AG08396 (cell line): ENCODE measurements at places on chromosomes 7 and 10.

GRCh38 chr10:4834898-4835405 is 8.9 kb downstream of the AKR1E2 start:
- DNase-seq = no peak

- DNase-seq = peak; percentile 27
These were observed 110.8 kb upstream of the LRGUK start for GRCh38 chr7:134016223-134016941.

DNA sequence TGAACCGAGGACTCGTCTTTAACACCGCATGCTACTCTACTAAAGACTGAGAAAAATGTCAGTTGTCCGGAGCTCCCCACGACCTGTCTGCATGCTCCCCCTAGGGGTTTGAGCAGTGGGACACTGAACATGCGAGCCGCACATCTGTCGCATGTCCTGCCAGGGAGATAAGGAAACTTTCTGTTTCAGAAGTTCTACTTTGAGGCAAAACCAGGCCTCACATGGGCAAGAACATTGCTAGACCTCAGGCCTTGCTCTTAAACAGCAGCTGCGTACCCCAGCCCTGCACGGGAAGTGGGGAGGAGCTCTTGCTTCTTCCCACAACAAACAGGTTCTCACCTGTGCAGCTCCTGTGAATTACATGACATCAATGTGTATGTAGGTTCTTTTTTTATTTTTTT is 30.3 kb upstream of the HERPUD2 start:
- no peak for DNase-seq

GRCh38 chr10:15320522-15321203 is 50.4 kb downstream of the FAM171A1 start:
- no peak for DNase-seq

DNA sequence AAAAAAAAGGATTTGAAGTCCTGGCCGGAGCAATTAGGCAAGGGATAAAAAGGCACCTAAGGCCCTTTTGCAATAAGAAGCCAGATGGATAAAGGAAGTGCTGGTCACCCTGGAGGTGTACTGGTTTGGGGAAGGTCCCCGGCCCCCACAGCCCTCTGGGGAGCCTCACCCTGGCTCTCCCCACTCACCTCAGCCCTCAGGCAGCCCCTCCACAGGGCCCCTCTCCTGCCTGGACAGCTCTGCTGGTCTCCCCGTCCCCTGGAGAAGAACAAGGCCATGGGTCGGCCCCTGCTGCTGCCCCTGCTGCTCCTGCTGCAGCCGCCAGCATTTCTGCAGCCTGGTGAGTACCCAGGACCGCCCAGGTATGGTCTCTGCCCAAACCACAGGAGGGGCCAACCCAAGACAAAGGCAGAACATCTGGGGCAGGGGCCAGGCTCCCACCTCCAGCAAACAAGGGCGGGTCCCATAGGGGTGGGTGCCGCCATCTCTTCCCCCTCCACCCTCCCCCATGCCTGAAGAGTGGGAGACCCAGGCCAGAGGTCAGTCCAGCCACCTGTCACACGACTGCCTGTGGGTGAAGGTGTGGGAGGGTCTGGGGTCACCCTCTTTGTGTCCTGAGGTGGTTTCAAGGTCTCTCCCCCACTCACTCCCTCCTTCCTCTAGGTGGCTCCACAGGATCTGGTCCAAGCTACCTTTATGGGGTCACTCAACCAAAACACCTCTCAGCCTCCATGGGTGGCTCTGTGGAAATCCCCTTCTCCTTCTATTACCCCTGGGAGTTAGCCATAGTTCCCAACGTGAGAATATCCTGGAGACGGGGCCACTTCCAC is at the start of gene PILRB:
TSS of gene PILRB (plus strand) at position 91 of the 830 bp plus-strand sequence. CDS start at position 277, 186 bp downstream.
- DNase-seq = no peak

- no peak for DNase-seq
These were observed 74.7 kb downstream of the DYNC1I1 start for GRCh38 chr7:95847061-95847460.
